ENCODE measurements at places on chromosomes 2 and 18.

GRCh38 chr18:54329787-54330186, 27.9 kb downstream of the STARD6 start:
- DNase-seq: no peak

DNA sequence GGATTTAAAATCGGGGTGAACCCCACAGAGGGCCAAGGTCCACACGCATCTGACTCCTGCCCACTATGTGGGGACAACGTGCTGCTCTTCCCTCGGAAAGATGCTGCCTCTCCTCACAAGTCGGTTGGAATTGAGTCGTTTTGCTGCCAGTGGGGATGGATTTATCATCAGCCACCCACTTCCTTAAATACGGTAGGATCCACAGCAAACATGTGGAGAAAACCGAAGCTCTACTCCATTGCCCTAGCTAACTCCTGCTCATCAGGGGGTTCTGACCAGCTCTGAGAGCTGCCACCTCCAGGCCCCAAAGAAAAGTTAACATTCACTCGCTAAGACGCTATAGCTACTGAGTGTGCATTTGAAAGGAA, 80.9 kb downstream of the CHRNA1 start:
- no peak for DNase-seq

DNA sequence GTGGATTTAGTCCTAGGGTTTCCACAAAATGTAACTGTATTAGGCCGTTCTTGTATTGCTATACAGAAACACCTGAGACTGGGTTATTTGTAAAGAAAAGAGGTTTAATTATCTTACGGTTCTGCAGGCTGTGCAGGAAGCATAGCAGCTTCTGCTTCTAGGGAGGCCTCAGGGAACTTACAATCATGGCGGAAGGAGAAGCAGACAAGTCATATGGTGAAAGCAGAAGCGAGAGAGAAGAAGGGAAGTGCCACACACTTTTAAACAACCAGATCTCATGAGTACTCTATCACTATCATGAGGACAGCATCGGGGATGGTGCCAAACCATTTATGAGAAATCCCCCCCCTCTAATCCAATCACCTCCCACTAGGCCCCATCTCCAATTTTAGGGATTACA, 9.5 kb upstream of the CCDC68 start:
- DNase-seq: no peak

DNA sequence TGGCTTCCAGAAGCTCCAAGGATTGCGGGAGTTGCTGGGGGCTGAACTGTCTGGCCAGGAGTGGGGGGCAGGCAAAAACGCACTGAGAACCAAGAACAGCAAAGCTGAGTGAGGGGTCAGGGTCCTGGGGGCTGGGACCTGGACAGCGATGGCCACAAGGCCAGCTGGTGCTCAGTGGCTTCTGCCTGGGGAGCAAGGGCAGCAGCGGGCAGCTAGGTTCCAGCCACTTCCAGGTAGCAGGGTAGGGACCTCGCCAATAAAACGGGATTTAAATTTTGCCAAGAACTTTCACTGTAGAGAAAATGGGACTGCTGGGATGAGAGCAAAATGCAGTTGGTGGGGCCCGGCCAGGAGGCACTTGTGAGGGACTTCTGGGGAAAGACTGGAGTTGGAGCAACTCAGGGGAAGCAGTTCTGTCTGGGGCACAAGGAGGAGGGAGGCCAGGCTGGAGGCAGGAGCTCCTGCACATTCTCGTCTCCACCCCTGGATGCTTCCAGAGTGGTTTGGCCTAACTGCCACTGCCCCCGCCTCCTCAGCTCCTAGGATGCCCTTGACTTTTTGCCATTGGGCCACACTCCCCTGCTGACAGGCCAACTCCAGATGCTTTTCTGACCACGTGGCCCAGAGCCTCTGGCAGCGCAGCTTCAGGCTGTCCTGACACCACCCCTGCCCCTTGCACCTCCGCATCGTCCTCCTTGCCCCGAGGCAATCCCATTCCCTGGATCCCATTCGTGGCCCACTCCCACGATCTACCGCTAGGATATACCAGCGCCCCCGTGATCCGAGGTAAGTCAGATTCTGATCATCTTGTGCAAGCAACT, 5.5 kb upstream of the CCDC74A start:
- no peak for DNase-seq

DNA sequence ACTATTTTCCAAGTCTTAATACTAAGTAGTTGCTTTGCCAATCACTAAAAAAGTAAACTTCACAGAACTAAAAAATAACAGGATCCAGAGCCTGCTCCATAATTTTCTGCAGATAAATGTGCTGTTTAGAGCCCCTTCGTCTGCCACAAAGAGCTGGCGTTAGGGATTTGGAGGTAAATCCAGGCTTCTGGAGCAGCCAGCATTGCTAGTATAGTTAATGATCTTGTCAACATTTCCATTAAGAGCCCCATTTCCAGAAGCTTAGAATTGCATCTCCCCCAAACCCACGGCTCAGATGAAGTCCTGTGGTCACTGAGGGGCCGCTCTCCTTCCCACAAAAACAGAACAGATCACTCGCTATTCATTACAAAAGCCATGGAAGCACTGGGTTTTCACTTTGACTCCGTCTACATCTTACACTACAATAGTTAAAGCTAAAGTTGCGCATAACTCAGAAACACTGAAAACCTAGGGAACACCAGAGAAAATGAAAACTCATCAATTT, 41.9 kb downstream of the ZNF516 start:
- no peak for DNase-seq

DNA sequence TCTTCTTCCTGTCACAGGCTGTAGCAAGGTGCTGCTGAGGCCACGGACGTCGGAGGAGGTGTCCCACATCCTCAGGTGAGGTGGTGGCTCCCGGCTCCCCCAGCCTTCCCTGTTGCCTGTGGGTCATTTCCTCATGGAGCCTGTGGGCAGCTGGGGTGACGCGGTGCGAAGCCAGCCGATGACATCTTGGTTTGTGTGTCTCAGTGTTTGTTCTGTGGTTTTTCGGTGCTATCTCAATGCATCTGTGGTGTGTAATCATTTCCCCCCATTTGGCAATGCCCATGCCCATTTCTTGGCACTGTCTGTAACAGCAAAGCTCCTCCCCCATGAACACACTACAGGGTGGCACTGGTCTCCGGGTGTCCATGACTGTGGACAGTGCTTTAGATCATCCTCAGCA, 6.6 kb downstream of the D2HGDH start:
- no peak for DNase-seq

DNA sequence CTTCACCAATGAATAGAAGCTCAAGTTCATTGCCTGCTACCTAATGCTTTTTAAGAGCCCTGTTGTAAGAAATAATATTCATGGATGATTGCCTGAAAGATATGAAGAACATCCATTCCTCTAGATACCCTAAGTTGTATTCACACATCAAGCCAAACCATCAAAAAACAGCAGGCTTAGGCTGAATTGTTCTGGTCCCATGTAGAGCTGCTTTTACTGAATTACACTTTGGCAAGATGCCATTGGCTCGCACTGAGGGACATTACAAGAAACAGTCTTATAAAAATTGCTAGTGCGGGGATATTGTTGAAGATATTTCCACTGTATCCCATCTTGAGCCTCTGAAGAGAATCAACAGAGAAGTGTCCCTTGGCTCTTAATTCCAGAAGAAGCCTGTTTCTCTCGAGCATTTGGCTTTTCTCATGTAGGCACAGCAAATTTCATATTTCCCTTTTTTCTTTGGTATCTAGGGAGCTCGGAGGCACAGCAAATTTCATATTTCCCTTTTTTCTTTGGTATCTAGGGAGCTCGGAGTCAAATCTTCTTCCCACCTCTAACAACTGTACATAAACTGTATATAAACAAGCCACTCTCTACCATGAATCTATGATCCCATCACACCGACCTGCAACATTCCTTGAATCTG, 107.5 kb downstream of the COLEC12 start:
- DNase-seq: no peak

- DNase-seq: no peak
These were observed 354.2 kb downstream of the CDH7 start for GRCh38 chr18:66105016-66105415.

Data from stimulated activated CD4-positive, alpha-beta T cell treated with anti-CD3 and anti-CD28 coated beads, Interleukin-4, amount 100 ng/mL, for 1 hour (primary cell).